ENCODE measurements at places on chromosomes 7 and 10.

GRCh38 chr7:44381494-44382220 is 56.3 kb upstream of the CAMK2B start:
- DNase-seq, result no peak

DNA sequence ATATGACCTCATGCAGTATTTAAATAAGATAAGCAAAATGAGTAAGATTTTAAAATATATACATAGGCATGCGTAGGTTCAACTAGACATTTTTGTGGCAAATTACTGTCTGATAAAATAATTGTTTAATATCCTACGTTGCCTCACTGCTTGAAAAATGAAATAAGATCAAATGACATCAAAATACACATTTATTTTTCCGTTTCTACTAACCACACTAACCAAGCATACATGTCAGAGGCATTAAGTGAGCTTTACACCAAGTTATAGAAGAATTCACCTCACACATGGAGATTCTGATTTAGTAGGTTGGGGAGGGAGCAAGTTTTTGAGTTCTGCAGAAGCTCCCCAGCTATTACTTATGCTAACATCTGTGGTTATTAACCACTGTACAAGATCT is 66.8 kb downstream of the RSU1 start:
- DNase-seq, result no peak

DNA sequence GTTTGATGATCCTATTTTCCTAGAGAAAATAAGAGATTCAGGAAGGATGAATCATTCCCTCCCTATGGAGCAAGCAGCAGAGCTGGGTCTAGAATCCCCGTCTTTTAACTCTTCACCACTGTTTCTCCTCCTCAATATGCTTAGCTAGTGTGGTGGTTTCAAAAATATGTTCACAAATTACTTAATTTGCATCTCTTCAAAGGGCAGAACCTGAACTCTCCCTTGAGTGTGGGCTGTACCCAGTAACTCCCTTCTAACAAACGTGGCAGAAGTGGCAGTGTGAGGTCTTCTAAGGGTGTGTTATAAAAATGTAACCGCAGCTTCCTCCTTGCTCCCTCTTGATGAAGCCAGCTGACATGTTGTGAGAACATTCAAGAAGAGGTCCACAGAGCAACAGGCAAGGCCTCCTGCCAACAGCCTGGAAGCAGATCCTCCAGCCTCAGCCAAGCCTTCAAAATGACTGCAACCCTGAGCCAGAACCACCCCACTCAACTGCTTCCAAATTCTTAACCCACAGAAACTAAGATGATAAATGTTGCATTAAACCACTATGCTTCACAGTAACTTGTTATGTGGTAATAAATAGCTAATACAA is 36.6 kb downstream of the SRPK2 start:
- DNase-seq, result no peak

GRCh38 chr10:132599732-132600131 is 62.1 kb downstream of the INPP5A start:
- no peak for DNase-seq

DNA sequence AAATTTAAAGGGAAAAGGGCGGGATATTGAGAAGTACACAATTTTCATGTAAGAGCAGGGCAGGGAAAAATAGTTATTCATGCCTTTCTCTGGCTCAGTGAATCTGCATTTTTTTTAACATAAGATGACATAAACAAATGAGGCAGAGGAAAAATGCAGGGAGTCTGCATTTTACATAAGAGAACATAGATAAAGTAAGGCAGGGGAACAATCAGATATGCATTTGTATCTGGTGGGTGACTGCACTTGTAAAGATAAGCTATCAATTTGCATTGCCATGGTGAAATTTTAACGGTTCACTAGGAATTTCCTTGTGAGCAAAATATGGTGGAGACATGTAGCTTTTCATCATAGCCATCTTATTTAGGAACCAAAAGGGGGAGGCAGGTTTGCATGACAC is 33.5 kb downstream of the ALOX5 start:
- no peak for DNase-seq

DNA sequence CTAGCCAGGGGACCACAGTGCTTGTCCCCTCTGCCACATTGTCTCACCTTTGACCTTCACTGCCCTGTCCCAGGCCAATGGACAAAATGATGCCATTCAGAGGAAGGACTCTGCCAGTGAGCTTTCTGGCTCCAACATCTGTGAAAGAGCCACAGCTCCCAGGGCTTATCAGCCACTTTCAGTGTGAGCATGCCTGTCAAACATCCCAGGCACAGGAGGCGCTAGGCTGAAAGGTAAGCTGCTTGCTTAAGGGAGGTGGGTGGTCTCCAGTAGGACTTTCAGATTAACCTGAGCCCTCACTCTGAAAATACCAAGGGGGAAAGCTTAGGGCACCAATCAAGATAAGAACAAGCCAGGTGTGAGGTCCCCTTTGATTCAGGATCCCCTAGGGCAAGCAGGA is 59.8 kb upstream of the GDF10 start:
- no peak for DNase-seq

- DNase-seq, result no peak
Observed at GRCh38 chr10:77266242-77266641, 371.4 kb downstream of the KCNMA1 start.
